ENCODE measurements at places on chromosomes 6 and 20. TPM values are rescaled to one million over a fixed set of nuclear protein-coding genes. Genes with fewer than 3 reads are reported as not detected.

DNA sequence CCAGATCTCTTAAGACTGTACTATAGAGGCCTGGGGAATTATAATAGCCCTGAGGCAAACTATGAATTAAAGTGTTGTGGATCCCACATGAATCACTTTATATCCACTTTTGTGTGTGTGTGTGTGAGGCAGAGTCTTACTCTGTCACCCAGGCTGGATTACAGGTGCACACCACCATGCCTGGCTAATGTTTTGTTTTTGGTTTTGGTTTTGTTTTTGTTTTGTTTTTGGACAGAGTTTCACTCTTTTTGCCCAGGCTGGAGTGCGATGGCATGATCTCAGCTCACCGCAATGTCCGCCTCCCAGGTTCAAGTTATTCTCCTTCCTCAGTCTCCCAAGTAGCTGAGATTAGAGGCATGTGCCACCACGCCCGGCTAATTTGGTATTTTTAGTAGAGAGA, 32.2 kb upstream of the MICB start:
- no peak for DNase-seq
- H3K4me1 ChIP-seq, result peaks cover 12% of the 10 kb centered on the region

Gene CNBD2
- 0.40 TPM for polyA plus RNA-seq

GRCh38 chr6:161227004-161227960, 46.6 kb downstream of the AGPAT4 start:
- H3K4me3 ChIP-seq, result no peak overlapping the region
- H3K36me3 ChIP-seq, result peaks cover 9% of the 10 kb centered on the region
- H3K27me3 ChIP-seq, result no peaks in the 10 kb centered on the region
- no peak overlapping the region for H3K27ac ChIP-seq
- DNase-seq, result no peak
- peaks cover 23% of the 10 kb centered on the region for H3K4me1 ChIP-seq

DNA sequence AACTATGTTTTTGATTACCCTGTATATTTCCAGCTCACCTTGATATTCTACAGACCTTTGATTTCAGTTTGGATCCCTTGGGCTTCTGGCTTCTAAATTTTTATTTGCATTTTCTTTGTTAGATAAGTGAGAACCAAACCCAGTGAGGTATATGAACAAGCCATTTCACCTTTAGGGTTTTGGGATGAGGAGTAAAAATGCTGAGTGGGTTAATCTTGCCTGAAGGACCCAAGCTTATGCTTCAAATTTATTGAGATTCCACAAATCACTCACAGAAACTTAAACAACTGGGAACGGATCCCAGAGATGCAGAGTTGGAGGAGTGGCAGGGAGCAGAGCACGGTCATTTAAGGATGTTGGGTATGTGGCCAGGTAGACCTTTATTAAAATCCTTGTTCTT, 263.3 kb upstream of the BMP2 start:
- no peak for DNase-seq
- no peaks in the 10 kb centered on the region for H3K27me3 ChIP-seq
- no peak overlapping the region for H3K27ac ChIP-seq

Gene OPN5
- polyA plus RNA-seq, result 0.10 TPM

DNA sequence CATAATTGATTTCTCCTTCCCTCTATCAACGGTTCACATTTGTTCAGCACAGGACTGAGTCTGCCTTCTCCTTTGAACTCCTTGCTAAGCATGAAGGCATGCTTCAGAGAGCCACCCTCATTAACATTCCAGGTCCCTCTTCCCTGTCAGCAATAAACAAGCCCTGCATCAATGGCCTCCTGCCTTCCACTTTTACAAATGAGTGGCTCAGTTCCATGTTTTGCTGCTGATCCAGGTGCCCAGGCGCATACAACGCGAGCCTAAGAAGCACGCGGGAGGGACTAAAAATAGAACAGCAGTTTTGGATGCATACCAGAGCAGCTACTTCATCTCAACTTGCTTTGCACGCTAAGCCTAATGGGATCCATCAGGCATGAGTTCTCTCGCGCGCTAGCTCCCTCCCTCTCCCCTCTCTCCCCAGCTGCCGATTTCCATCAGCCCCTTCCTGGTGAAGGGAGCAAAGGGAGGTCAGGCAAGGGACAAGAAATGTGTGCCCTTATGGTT, 53.4 kb downstream of the TRAF3IP2 start:
- no peaks in the 10 kb centered on the region for H3K36me3 ChIP-seq
- peaks cover 59% of the 10 kb centered on the region for H3K4me1 ChIP-seq
- no peak overlapping the region for H3K4me3 ChIP-seq
- peak overlapping the region; percentile 94 for H3K27ac ChIP-seq
- H3K27me3 ChIP-seq, result no peaks in the 10 kb centered on the region
- DNase-seq, result peak; percentile 99

- peaks cover 69% of the 10 kb centered on the region for H3K4me1 ChIP-seq
- no peak overlapping the region for H3K27ac ChIP-seq
- no peaks in the 10 kb centered on the region for H3K27me3 ChIP-seq
- DNase-seq, result no peak
- no peak overlapping the region for H3K4me3 ChIP-seq
Measured at GRCh38 chr20:37234254-37234581, 27.4 kb downstream of the GHRH start.
